Mesenteric fat pad (tissue), 1 donor: ENCODE measurements at places on chromosomes 5 and 9. TPM values are rescaled to one million over a fixed set of nuclear protein-coding genes. Genes with fewer than 3 reads are reported as not detected.
A peak's percentile ranks its signal among the peaks of the same experiment; 100 is the strongest.

DNA sequence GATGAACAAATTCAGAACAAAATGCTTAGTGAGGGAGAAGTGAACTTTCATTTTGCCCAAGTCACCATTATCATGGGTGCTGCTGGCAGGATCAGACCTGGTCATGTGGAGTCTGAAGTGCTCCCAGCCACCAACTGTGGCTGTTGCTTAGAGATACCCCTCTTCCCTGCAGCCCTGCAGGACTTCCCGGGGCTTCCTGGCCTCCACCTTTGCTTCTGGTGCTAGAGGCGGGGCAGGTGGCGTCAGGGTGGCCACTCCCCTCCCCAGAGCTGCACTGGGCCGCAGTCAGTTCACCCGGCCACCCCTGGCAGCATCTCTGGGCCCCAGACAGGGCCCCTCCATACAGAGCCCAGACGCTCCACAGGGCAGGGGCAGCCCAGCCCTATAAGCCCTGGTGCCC, 30.0 kb upstream of the SLC12A7 start:
- DNase-seq, result no peak

- DNase-seq, result no peak
These were observed 121.5 kb downstream of the RMI1 start for GRCh38 chr9:84101964-84102632.

- DNase-seq, result no peak
These were observed 55.0 kb downstream of the GARNL3 start for GRCh38 chr9:127319366-127320114.

GRCh38 chr9:108786322-108786721, 69.5 kb downstream of the ACTL7B start:
- no peak for DNase-seq

- DNase-seq, result no peak
These were observed 79.4 kb downstream of the ESM1 start for GRCh38 chr5:54905942-54906537.

- no peak for DNase-seq
These were observed 13.3 kb downstream of the FSTL4 start for GRCh38 chr5:133599044-133599443.

- no peak for DNase-seq
These were observed 141.7 kb upstream of the ABCA1 start for GRCh38 chr9:105069696-105070095.

DNA sequence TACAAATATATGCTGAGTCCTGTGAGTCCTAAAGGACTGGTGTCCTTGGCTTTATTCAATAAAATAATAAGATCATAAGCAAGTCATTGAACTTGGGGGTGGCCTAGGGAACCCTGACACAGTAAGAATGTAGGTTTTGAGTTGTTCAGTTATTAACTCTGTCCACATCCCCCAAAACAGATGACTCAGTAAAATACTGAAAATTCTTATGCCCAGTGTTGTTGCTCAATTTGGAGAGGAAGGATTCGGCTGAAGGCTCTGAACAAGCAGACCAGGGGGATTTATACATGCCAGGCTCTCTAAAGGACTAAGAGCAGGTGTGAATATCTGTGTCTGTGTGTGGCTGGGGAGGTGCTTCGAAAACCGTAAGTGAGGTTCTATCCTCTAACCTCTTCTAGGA, 173.7 kb downstream of the RMI1 start:
- DNase-seq, result no peak

- DNase-seq, result no peak
These were observed 12.8 kb upstream of the UNC5A start for GRCh38 chr5:176797456-176798050.

GRCh38 chr5:1832511-1833250, 31.5 kb downstream of the NDUFS6 start:
- DNase-seq, result peak; percentile 69

- no peak for DNase-seq
These were observed 21.7 kb downstream of the RMI1 start for GRCh38 chr9:84002344-84002743.

DNA sequence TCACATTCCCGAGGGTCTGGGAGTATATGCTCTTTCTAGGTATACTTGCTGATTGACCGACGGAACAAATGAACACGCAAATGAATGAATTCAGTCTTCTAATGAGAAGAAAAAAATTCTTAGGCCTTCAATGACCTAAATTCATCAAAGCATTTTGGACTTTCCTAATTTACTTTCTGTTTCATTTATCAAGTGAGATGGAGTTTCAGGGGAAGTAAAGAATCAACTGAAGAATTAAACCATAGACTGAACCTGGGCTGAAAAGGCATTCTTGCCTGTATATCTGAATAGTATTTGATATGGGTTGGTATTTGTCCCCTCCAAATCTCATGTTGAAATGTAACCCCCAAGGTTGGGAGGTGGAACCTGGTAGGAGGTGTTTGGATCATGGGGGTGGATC, 64.1 kb downstream of the ZFAND5 start:
- DNase-seq, result no peak

DNA sequence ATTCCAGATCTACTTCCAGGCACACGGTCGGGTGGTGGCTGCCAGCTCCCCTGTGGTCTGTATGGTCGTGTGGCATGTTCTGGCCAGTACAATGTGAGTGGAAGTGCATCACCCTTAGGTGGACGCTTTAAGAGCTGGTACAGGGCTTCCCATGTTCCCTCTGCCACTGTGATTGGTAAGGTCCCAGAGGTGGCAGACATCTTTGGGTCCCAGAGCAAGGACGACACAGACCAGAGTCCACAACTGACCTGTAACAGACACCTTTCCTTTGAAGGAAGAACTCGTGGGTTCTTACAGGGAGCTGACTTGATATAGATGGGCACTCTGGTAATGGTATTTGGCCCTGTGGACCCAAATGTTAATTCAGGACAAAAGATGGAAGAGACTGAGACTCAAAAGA, 90.0 kb upstream of the GDNF start:
- DNase-seq, result no peak

DNA sequence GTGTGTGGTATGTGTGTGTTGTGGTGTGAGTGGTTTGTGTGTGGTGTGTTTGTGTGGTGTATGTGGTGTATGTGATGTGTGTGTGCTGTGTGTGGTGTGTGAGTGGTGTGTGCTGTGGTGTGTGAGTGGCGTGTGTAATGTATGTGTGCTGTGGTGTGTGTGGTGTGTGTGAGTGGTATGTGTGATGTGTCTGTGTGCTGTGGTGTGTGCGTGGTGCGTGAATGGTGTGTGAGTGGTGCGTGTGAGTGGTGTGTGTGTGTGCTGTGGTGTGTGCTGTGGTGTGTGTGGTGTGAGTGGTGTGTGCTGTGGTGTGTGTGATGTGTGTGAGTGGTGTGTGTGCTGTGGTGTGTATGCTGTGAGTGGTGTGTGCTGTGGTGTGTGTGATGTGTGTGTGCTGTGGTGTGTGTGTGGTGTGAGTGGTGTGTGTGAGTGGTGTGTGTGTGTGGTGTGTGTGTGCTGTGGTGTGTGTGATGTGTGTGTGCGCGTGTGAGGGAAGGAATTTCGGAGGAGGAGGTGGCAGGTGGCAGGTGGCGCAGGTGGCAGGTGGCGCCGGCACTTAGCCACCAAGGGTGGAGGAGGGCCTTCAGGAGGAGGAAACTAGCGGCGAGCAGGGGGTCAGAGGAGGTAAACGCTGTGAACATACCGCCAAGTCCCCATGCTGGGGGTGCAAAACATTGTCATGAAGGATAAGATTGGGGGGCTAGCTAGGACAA, 191.8 kb downstream of the MELK start:
- no peak for DNase-seq

GRCh38 chr9:101138509-101138908, 110.0 kb downstream of the PLPPR1 start:
- no peak for DNase-seq

DNA sequence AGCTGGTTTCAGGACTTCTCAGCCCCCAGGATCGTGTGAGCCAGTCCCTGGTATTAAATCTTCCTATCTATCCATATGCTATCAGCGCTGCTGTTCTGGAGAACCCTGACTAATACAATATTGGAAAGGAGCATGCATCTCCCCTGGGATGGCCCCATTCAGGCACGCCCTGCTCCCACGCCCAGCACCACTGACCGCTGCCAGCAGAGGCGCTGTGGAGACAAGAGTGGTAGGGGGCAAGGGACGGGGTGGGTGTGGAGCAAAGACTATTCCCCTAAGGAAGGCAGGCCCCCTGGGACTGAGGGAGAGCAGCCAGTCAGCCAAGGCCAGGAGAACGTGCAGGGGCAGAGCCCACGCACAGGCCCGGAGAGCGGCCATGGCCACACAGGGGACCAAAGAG, 116.0 kb downstream of the VAV2 start:
- no peak for DNase-seq

DNA sequence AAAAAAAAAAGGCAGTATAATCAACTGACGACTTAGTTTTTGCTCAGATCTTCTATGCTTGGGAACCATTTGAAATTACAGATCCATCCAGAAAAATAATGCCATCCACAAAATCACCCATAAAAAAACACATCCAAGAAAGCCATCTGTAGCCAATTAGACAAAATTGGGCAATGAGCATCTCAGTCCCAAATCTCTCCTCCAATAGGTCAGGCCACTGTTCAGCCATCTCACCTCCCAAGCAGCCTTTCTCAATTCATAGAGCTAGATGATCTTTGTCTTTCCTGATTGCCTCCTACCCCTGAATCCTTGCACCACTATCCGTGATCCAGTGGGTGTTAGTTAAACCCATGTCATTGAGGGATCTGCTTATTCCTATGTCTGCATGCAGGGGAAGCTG, 139.6 kb downstream of the SCAMP1 start:
- no peak for DNase-seq

GRCh38 chr5:53749621-53750020, 189.2 kb downstream of the NDUFS4 start:
- DNase-seq, result no peak

DNA sequence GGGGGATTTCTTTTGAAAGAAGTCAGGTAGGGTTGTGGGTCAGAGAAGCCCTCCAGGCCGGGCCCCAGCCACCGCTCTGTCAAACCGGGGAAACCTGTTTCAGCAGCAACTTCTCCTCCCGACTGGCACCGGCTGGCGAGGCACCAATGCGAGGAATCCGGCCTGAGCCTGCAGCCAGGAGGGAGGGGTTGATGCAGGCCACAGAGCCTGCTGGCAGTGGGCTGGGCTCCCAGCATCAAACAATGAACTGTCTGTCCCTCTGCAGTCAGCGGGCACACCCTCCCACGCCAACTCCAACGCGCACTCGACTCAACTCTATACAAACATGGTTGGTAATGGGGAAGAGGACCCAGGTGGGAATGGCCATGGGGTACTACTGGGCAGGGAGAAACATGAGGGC, 12.1 kb downstream of the PCDH1 start:
- no peak for DNase-seq

DNA sequence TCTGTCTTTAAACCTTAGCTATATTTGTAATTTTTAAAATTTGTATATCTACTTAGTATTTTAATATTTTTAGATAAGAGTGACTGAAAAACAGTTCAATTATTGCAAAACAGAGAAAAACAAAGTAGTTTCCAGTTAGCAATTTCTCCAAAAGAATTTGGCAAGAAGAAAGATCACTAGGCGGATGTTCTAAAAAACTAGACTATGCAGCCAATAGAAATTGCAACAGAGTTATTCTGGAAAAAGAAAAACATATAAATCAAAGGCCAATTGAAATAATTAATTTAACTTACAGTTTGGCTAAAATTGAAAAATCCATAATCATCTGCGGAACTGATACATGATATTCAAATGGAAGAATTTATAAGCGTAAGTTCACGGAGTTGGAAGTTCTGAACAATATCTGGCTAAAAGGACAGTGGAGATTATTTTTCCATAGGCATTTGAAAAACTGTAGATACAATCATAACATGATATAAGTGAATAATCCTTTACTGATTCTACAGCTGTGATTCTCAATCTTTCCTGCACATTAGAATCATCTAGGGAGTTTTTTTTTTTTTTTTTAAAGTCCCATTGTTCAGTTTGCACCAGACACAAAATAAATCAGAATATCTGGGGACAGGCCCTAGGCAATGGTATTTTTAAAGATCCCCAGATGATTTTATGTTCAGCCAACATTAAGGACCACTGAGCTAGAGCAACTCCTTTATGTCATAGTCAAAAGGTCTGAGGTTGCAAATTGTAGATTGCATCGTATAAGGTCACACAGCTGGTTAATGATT, 605.1 kb upstream of the DAB2 start:
- DNase-seq, result no peak

DNA sequence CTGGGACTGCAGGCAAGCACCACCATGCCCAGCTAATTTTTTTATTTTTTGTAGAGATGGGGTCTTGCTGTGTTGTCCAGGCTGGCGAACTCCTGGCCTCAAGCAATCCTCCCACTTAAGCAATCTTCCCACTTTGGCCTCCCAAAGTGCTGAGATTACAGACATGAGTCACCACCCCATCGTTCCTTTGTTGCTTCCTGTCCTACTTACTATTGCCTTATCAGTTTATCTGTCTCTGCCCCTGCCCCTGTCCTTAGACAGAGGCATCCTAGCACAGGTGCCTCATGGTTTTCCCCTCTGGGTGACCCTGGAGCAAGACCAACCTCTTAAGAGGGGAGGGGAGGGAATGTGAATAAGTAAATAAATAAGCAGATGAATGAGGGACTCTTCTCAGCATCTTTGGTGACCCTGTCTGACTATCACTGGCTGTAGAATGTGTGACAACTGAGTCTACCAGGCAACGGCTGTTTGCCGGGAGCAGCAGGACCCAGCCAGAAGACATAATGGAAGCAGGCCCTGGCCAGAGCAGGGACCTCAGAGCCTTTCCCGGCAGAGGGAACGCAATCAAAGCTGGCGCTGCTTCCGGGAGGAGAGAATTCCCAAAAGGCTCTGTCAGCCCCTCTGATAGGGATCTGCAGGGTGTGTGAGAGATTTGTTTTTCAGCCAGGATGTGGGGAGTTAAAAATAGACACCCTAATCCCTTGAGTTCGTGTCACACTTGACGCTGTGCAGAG, 43.8 kb upstream of the DAB2IP start:
- DNase-seq, result no peak

GRCh38 chr5:157800137-157800536, 56.6 kb downstream of the LSM11 start:
- no peak for DNase-seq

GRCh38 chr9:131650254-131650653, 89.6 kb downstream of the RAPGEF1 start:
- peak; percentile 88 for DNase-seq

DNA sequence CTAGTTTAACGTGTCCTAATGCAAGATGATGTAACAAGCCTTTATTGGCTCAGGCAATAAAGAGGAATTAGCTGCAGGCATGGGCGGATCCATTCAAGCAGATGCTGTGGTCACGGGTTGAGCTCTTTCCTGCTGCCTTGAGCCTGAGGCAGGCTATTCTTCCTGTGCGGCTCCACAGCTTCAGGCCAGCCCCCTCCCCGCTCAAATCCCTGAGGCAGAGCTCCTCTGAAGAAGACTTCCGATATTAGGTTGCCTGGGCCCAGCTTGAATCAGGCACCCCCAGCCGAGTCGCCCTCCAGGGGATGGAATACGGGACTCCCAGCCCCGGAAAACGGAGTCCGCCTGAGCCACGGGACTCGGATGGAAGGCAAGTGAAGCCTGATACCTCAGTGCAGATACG, 95.0 kb upstream of the RUFY1 start:
- DNase-seq, result no peak

- no peak for DNase-seq
These were observed 2.2 kb upstream of the ICE1 start for GRCh38 chr5:5420251-5420650.

GRCh38 chr9:84501587-84501986, 161.0 kb upstream of the SLC28A3 start:
- DNase-seq, result no peak

Gene RFK
- 17.3 TPM for total RNA-seq

Gene MRPS27
- 41.1 TPM for total RNA-seq

Gene GABRB2
- 4.8 TPM for total RNA-seq

Gene SARDH
- total RNA-seq, result 0.87 TPM

Gene PCDHA4
- 0.32 TPM for total RNA-seq

Gene FAM169A
- total RNA-seq, result 0.16 TPM

Gene CCDC192
- 0.51 TPM for total RNA-seq

Gene ROPN1L
- total RNA-seq, result 0.93 TPM

Gene C9orf50
- not detected for total RNA-seq

Gene ZBTB5
- 5.6 TPM for total RNA-seq

Gene RNF180
- 13.0 TPM for total RNA-seq
